ENCODE measurements at places on chromosomes 1 and 21.
A peak's percentile ranks its signal among the peaks of the same experiment; 100 is the strongest.

- DNase-seq: no peak
Observed at GRCh38 chr21:38956856-38957571, 151.3 kb downstream of the ETS2 start.

- peak; percentile 25 for DNase-seq
Observed at GRCh38 chr1:71521655-71522264, 440.9 kb upstream of the ZRANB2 start.

DNA sequence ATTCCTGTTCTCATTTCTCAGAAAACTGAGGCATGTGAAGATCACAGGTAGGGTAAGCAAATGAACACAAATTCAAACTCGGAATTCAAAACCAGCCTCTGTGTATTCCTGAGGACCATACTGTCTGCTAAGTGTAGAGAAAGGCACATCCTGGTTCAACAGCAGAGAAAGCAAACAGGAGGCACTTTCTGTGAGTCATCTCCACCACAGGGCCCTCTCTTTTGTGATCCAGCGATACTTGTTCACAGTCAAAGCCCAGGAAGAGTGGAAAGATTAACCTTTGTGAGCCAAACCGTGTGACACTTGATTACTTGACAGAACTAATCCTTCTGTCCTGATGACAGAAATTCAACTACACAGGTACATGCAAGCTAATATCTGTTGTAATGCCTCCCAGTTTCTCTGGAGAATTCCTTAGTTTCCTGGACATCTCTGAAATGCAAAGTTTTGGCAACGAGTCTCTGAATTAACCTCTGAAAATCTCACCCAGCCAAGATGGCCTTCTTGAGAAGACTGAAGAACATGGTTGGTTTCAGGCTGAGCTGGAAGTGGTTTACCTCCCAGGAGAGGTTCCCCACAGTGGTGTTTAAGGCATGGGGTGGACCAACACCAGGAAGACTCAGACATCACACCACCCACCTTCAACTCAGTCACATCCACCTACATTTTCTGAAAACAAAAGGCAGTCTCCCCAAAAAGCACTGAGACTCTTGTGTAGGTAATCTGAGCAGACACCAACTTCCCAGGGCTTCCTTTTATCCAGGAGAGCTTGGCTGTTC lies 98.2 kb upstream of the ERG start:
- no peak for DNase-seq

GRCh38 chr21:46052703-46053651 lies 44.9 kb upstream of the COL6A2 start:
- DNase-seq: peak; percentile 81

DNA sequence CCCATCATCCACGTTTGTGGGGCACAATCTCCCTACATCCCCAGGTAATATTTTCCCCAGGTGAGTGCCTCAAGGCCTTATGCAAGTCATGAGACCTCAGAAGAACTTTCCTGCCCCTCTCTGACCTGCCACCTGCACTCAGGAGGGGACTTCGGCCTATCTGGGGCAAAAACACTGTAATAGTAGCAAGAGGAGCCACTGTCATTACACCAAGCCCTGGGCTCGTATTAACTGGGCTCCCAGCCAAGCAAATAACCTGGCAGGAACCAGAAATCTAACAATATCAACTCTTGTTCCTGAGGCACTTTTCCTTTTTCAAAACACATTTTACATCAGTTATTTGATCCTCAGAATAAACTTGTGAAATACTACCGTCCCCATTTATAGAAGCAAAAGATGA lies 30.9 kb downstream of the LAMB3 start:
- DNase-seq: no peak

DNA sequence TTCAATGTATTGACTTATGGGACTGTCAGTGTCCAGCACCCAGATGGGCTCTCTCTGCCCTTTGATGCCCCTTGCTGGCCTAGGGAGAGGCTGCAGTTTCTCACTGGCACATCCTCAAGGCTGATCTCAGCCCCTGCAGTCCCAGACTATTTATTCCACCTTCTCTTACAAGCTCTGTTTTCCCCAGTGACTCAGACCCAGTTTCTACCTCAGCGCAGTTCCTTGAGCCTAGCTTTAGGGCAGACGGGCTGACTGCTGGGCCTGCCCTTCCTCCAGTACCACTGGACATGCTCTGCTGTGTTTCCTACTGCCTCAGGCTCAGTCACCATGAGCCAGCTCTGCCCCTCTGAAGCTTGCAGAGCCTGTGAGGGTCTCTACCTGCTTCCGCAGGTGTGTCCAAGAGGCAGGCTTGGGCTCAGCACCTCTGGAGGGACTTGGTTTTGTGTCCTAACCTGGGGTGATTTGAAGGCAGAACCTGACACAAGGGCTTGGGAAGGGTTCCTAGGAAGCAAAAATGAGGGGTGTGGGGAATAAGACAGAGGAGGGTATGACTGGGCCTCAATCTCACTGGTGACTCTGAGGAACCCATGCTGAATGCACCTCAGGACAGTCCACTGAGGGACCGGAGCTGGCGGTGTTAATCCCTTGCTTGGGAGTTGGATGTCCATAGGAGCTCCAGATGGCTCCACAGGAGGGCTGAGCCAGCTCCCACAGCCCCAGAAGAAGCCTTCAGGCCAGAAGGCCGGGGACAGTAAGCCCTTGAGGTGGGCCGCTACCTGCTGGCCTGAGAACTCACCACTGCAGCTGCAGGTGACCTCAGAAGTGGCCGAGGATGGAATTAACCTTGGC lies 689.9 kb downstream of the MATN1 start:
- DNase-seq: no peak

GRCh38 chr1:77661696-77662095 lies 20.8 kb downstream of the ZZZ3 start:
- DNase-seq: no peak

DNA sequence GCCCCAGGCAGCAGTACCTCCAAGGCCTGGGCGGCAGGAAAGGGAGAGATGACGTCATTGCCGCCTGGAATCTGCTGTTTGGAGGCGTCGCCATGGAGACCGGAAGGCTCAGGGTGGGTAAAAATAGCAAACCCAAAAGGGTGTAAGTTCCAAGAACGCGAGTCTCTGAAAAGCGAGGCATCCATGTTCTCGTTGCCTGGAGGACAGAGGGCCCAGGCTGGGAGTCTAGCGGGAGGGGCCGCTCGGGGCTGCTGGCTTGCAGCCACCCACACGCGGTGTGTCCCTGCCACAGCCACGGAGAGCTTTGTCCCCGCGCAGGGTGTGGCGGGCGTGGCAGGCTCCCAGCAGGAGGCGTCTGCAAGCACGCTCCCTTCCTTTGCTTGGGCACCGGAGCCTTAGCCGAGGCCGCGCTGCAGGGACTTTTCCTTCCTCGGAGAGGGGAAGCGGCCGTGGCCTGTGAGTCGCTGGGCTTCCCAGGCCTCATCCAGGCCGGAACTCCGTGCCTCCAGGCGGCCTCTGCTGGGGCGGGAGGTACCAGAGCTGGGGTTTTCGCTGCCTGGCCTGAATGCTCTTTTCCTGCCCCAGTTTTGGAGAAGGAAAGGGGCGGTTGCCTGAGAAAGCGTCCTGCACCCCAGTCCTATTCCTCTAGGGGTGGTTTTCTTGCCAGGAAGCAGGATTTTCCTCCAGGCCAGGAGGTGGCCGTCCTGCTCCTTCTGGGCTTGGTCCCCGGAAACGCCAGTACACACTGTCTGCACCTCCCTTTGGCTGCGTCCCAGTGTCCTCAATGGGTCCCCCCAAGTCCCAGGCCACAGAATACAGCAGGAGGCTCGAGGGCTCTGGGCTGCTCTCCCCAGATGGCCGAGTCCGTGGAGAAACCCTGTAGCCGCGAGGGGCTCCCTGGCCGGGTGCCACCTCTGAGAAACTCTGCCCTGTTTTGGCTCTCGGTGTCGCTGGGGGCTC lies 15.3 kb upstream of the SKI start:
- peak; percentile 96 for DNase-seq

GRCh38 chr1:1087351-1088028 lies 13.4 kb upstream of the RNF223 start:
- no peak for DNase-seq

DNA sequence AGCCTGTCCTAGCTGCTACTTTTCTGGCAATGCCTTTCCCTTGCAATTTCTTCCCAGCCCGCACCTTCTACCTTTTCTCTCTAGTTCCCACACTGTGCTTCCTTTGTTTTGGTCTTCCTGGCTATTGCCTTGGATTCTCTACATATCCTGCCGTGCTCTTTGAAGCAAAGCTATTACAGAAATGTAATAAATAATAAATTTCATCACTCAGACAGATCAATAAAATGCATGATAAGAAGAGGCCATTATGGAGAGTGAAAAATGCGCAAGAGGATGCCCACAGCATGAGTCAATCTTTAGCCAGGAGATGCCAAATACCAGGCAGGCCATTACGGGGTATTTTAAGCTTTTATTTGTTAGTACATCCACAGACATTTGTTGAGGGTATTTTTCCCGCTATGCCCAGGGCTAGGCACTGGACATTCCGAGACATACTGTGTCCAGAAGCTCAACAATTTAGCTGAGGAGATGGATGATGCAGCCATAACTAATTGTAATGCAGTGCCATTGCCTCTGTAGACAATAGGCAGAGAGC lies 163.6 kb downstream of the ST6GALNAC3 start:
- no peak for DNase-seq

DNA sequence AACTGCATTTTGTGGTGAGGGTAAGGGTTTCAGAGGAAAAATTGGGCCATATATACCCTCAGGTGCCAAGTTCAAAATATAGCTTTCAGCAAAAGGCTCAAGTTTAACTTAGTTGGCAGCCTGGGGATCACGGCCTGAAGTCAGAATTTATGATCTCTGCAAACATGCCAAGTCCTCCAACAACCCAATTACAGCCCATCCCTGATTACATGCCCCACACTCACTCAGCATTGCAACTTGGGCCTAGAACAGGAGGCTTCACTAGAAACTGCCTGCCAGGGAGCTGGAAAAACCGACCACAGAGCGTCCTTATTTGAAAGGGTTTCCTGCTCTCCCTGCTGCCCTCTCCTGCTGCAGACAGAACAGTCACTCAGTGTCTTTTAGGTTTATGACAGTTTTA lies 12.4 kb downstream of the FYB2 start:
- no peak for DNase-seq

DNA sequence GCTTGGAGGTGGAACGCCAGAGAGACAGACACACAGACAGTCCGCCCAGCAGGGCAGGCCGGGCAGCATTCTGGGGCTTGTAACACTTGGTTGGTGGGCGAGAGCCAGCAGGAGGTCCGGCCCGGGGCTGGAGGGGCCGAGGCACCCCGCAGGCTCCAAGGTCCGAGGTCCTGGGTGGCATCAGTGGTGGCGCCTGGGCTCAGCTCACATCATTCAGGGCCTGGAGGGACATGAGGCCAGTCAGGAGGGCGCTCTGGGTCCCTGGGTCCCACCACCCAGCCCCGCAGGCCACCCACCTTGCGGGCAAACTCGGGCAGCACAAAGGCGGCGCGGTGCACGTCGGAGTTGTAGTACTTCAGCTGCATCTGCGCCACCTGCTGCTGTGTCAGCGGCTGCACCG lies 5.2 kb downstream of the SRM start:
- DNase-seq: no peak

GRCh38 chr1:175851749-175852148 lies 108.4 kb upstream of the TNR start:
- DNase-seq: no peak

- DNase-seq: no peak
Observed at GRCh38 chr21:29233611-29234540, 64.8 kb upstream of the BACH1 start.

DNA sequence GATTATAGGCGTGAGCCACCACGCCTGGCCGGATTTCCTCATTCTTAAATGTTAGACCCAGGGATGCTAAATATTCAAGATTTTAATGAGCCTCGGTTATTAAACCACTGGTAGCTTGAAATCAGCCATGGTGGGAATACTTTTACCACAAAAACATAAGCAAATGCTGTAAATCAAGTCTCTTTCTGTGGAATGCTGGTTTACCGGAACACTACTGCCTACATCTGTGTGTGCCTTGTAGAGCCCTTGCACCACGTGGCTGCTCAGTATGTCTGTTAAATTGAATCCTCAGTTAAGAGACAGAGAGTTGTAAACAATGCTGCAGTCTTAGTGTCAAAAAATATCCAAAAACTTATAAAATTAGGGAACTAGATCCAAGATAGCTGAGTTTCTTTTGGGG lies 26.8 kb upstream of the CNN3 start:
- DNase-seq: no peak

DNA sequence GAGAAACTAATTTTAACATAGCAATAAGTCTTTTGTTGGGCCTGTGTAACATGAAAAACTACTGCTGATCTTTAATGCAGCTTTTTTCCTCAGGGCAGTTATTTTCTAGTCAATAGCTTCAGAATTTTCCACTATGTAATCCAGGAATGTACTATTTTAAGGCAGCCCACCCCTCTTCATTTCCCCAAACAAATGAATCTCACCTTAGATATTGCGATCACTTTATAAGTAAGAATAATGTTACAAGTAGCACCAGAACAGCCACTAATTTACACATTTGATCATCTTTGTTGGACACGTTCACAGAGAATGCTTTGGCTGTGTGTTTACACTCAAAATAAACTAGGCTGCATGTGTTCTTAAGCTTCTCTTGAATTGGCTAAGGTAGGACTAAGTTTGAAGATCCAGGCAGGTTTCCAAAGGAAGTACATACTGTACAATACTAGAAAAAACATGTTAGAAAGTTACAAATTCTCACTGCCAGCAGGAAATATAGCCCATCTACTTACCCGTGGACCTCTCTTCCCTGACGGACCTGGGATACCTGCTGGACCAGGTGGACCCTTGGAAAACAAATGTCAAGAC lies 41.7 kb downstream of the COL24A1 start:
- no peak for DNase-seq

DNA sequence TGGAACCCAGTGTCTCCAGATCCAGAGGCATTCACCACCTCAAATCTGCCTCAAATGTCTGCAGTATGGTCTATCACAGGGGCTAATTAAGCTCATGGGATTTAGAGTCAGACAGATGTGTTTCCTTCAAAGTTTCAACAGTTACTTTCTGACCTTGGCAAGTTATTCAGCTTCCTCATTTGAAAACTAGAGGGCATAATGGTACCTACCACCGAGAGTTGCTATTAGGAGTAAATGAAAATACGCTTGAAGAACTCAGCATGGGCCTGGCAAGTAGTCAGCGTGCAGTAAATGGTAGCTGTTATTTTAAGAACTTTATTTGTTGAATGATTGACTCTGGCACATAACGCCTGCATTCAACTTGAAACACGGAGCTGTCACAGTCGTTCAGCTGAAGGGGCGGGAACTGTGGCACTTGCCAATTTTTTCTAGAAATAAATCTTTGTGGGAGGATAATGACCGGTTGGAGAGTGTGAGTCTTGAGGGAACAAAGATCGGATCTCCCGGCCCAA lies 1.2 kb upstream of the CAP1 start:
- no peak for DNase-seq

- no peak for DNase-seq
Observed at GRCh38 chr1:225578251-225578977, 74.5 kb downstream of the ENAH start.
